Nucleus accumbens (tissue), 56 donors: ENCODE measurements at places on chromosomes 6 and 20.

GRCh38 chr20:15342991-15343523 lies 1005.6 kb upstream of the FLRT3 start:
- DNase-seq = no peak

GRCh38 chr6:55669028-55669427 lies 90.0 kb upstream of the HMGCLL1 start:
- no peak for DNase-seq

DNA sequence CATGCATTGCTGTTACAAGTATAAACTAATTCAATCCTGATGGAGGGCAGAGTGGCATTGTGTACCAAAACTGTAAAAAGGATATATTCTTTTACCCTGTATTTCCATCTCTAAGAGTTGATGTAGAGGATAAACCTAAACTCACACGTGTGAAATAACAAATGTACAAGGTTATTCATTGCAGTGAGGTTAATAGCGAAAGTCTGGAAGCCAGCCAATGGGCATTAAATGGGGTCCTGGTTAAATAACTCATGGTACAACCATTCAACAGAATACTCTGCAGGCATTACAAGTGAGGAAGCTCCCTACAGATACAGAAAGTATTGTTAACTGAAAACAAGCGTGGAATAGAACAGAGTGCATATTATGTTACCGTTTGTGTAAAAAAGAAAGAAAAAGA lies 56.9 kb downstream of the BCAS1 start:
- no peak for DNase-seq

- no peak for DNase-seq
Measured at GRCh38 chr6:150377211-150377781, 8.5 kb downstream of the IYD start.

- DNase-seq = no peak
Measured at GRCh38 chr6:73302339-73302738, 39.3 kb upstream of the KHDC1 start.

DNA sequence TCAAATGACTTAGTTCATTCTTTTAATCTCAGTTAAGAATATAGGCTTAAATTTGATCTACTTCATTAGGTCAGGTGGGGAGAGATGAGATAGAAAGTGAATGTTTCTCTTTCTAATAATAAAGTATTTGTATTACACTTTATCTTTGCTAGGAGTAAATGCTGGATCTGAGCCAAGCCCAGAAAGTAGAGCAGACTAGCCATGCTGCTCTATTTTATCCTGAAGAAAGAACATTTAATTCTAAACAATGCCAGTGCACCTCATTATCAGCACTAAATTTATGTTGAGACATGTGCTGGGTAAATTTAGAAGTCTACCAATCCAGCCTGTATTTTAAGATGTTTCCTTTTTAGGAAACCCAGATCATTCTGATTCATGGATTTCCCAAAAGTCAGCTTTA lies 43.5 kb downstream of the AKIRIN2 start:
- DNase-seq = no peak

DNA sequence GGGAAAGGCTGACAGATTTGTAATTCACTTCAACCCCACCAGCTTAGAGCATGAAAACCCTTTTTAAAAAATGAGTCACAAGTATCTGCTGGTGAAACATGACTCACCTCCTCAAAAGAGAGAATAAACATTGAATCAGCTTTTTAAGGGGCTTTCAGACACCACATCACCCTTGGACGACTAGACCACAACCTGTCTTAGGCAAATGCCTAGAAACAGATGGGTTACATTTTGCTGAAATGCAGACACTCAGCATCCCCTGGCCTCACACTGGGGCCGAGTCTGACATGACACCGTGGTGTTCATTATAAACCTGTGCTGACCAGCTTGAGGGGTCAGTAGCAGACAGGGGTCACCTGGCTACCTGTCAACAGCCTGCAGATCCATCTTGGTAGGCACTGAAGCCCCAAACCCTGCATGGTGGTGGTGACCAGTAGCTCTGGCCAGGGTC lies 175.3 kb upstream of the CST7 start:
- DNase-seq = no peak
